ENCODE measurements at places on chromosomes 5 and 9.

GRCh38 chr9:105330201-105330600, 85.8 kb downstream of the SLC44A1 start:
- no peak for DNase-seq

DNA sequence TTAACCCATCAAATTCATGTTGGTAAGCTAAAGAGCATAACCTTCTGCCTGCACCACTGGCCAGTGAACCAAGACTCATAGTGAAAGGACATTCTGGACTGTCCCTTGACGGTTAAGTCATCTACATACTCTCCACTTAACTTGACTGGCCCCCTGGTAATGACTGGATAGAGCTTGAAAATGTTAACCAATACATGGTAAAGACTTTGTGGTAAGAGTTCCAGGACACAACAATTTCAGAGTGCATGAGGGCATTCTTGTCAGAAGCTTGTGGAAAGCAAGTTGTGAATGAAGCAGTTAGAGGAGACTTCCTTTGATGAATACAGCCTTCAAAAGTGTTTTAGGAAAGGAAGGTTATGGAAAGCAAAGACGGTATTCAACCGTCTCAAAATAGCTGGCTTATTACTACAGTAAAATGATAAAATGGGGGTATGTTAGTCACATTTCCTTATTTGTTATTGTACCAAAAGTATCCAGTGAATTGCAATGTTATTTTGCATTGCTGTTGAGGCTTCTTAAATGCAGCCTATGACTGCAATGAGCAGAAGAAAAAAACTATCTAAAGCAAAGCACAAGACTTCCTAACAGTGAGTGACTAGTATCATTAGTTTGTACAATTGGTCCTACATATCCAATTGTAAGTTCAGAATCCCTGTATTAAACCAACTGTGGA, 47.2 kb upstream of the DAB2 start:
- DNase-seq: no peak

GRCh38 chr5:60485361-60485760, 214.6 kb downstream of the DEPDC1B start:
- no peak for DNase-seq

- DNase-seq: no peak
These were observed 55.4 kb downstream of the FOXI1 start for GRCh38 chr5:170161069-170161468.

GRCh38 chr5:43357878-43358281, 44.7 kb upstream of the HMGCS1 start:
- no peak for DNase-seq

DNA sequence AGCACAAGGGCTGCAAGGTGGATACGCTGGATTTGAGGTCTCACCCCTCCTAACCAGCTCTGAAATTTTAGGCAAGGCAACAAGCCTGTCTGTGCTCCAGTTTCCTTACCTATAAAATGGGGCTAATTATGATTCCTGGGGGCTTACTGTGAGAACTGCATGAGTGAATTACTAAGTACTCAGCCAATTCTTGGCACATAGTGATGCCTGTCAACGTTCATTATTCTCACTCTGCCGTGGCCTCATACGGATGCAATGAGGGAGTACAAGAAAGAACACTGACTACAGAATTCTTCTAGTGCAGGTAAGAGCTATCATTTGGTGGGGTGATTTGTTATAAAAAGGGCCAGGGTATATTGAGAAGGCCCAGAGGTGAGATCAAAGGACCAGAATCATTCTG, 16.7 kb downstream of the TNFSF8 start:
- no peak for DNase-seq

GRCh38 chr5:15524712-15525111, 24.7 kb downstream of the FBXL7 start:
- no peak for DNase-seq

GRCh38 chr5:114408847-114409246, 47.0 kb downstream of the KCNN2 start:
- no peak for DNase-seq

GRCh38 chr9:121985792-121986494, 107.2 kb downstream of the TTLL11 start:
- DNase-seq: no peak

GRCh38 chr5:121870489-121870888, 18.8 kb downstream of the FTMT start:
- DNase-seq: no peak

- no peak for DNase-seq
These were observed 237.0 kb upstream of the CDH9 start for GRCh38 chr5:27275345-27275744.

DNA sequence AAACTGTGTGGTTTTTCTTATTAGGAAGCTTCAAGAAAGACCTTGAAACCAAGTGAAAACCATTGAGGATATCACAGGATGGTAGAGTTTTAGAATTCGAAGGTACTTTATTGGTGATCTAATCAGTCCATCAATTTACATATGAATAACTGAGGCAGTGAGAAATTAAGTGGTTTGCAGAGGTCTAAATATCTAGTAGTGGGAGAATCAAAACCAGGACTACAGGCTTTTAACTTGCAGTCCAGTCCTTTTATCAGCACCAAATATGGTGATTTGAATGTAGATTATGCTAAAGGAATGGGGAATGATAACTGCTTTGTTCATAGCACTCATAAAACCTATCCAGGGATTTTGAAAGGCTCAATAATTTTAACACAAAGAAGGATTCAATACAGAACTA, 85.8 kb downstream of the ZSWIM6 start:
- no peak for DNase-seq

DNA sequence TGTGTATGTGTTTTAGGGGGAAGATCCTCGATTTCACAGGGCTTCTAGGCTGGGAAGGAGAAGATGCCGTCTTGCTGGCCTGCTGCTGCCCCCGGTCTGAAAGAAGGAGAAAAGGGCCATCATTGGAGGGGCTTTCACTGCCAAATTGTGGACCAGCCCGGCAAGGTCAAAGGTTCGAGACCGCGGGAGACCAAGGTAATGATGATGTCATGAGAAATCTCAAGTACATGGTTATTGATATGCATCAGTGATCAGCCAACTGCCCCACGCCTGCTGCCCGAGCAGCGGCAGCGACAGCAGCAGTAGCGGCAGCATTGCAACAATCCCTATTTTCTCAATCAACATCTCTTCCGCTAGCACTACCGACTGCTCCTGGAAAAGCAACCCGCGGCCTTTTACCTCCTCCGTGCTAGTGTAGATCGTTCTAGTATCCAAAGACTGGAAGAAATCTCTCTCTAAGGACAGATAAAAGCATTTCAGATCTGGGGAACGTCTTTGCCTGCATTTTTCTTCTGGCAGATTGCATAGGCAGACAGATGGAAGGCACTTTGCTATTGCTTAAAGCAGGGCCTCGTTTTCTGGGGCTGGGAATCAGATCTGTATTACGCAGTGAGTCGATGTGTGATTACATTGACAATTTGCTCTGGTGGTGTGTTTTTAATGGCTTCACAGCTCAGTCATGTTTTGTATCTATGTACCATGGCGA, 215.3 kb downstream of the MEF2C start:
- no peak for DNase-seq

GRCh38 chr5:56963246-56963645, 11.3 kb upstream of the MIER3 start:
- DNase-seq: no peak

GRCh38 chr5:169430671-169431070, 129.7 kb upstream of the SLIT3 start:
- no peak for DNase-seq

- DNase-seq: no peak
These were observed 268.4 kb downstream of the FAM170A start for GRCh38 chr5:119897537-119898370.

GRCh38 chr5:95583992-95584391, 29.1 kb downstream of the ARSK start:
- DNase-seq: no peak

GRCh38 chr9:30015073-30015472, 2369.4 kb upstream of the ACO1 start:
- no peak for DNase-seq

DNA sequence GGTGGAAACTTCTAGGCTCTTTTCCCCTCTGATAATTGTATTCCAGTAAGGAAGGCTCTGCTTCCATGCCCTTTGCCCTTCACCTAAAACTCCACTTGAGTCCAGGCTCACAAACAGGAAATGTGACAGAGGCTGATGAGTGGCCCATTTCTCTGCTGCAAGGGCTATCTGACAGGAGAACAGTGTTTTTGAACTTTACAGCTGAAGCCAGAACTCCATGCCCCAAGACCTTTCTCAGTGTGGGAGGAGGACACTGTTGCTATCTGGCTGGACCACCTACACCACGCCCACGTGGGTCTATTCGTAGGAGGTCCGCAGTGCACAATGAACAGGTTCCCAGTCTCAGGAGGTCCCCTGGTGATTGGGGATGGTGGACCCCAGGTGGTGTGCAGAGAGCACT, 13.6 kb downstream of the GGTA1 start:
- no peak for DNase-seq

DNA sequence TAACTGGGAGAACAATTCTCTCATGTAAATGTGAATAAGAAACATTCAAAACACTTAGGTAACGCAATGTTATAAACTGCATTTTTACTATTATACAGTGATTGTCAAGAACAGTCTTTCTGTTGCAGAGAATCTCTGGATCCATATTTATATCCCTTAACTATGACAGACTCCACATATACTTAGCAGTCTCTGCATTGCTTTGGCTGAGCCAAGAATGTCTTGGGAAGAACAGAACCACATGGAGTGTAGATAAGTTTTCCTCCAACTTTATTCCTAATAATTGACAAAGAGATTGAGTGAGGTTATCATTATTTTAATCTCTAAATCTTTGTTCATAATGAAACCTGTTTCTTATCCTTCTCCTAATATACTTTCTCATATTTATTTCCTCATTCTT, 15.6 kb upstream of the RLN1 start:
- no peak for DNase-seq

GRCh38 chr5:74384851-74385250, 255.7 kb downstream of the ENC1 start:
- DNase-seq: no peak
